ENCODE measurements at places on chromosomes 5 and 9.

DNA sequence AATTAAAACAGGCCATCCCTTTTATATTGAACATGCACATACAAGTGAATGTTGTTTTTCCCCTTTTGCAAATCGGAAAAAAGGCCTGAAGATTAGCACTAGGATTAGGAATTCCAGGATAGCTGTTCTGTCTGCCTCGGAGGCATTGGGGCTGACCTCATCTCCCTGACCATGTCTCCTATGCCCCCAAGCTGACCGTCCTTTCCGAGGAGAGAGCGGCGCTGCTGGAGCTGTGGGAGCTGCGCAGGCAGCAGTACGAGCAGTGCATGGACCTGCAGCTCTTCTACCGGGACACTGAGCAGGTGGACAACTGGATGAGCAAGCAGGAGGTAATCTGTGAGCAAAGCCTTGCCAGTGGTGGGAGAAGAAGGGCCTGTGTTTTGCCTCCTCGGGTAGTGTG is 28.3 kb downstream of the SPTAN1 start:
- DNase-seq: no peak

DNA sequence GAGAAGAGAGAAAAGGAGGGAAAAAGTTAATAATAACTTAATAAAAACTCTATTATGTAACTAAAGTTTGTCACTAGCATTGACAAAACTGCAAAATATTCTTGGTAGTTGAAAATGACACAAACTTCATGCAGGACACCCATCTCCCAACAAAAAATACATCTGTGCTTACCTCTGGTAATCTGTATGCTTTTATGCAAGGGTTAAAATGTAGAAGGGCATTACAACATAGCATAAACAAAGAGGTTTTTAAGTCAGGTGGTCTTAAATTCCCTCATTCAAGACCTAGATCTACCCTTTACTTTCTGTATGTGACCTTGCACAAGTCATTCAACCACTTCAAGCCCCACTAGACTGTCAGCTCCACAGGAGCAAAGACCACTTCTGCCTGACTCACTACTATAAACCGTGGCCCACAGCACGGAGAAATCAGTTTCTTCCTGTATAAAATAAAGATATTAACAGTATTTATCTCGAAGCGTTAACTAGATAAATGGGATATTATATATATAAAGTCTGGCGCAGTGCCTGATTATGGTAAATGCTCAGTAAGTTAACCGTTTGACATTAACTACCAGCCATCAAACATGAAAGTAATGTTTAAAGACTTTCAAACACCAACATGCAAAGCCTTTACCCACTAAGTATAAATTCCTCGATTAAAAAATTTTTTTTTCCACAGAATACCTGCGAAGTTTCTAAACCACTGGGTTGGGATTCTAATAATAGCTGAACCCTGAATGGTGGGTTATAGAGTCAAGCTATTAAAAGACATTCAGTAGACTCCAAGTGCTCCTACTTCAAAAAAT is 2.0 kb downstream of the FBXL17 start:
- DNase-seq: peak; percentile 13

DNA sequence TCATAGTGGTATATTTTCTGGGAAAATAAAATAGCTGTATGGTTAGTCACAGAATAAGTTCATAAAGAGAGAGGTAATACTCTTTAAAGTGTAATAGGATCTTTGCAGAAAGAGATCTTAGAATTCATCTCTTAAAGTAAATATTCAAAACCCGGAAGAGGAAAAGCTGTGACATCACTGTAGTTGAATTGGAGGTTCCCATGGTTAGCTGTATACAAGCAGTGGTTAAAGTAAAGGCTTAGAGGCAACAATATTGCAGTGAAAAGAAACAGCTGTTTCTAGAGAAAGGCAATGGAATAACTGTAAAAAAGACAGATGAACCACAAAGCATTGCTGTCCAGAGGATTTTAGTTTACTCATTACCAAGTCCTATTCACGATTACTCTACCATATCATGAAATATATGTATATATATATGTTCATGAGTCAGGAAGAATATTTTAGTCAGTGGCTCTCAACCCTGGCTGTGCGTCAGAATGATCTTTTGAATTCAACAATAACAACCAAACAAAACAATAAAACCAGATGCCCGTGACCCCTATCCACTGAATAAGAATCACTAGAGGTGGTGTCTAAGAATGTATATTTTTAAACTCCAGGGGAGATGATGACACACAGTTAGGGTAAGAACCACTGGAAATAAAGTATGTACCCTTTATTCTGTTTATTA is 4.7 kb downstream of the ERCC6L2 start:
- no peak for DNase-seq

- no peak for DNase-seq
These were observed 5.1 kb upstream of the ERCC6L2 start for GRCh38 chr9:95870352-95870751.

DNA sequence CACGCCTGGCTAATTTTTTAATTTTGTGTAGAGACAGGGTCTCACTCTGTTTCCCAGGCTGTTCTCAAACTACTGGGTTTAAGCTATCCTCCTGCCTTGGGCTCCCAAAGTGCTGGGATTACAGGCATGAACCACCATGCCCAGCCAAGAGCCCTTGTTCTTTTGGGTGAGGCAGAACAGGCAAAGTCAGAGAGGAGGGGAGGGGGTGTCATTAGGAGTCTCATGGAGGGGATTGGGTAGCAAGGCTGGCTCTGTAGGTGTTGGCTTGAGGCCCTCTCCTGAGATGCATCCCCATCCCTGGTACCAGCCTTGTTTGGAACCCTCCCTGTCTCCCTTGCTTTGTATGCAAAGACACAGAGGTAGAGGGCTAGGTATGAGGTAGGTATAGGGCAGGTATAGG is 24.1 kb downstream of the GSN start:
- DNase-seq: no peak

DNA sequence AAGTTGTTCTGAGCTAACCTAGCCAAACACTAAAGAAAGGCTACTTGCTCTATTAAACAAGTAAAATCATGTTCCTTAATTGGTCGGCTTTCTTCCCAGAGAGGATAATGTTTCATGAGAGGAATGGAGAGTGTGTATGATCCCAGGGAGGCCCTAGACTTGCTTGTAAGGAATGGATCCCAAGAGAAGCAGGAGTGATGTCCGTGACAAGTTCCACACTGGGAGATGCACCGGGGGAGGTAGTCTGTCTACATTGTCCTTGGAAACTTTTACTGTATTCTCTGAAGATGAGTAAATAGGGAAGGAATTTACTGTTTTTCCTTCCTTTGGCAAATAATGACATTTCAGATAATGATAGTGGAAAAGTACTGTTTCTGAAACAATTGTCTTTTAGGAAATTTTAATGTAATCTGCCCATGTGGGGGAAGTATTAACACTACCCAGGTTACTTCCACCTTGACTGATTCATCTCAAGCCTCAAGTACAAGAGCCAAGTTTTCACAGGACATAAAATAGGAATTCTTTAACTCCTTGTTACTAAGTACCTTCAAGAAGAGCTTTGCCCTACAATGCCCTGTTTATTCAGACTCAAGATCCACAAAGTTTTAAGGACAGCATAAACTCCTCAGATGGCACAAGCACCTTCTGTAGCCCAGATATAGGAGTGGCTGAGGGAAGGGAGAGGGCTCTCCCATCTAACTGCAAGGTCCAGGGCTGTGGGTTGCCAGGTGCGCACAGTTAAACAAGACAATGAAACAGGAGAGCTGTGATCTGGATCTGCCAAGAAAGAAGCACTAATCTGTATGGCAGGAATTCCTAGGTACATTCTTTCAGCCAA is 152.1 kb downstream of the GNA14 start:
- DNase-seq: no peak

GRCh38 chr5:65382582-65382981 is 99.1 kb downstream of the ADAMTS6 start:
- no peak for DNase-seq

GRCh38 chr9:84538879-84539278 is 130.7 kb upstream of the NTRK2 start:
- DNase-seq: no peak

- no peak for DNase-seq
These were observed 75.3 kb downstream of the ADAMTS2 start for GRCh38 chr5:179269781-179270543.

- no peak for DNase-seq
These were observed 27.7 kb downstream of the PLCXD3 start for GRCh38 chr5:41482715-41483114.

DNA sequence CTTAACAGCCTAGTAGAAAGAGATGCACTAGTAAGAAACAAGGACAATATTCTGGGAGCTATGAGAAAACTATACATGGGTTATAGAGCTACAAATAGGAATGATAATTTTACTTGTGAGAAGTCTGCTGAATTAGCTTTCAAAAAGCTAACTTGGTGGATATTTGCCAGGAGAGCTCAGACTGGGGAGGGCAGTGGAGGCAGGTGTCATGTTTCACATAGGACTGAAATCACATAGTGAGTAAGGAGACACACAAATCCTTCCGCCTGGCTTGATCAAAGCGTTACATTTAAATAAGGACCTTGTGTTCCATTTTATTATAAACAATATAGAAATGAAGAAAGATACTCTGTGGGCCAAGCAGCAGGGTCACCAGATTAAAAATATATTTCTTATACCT is 235.0 kb downstream of the ISL1 start:
- no peak for DNase-seq

DNA sequence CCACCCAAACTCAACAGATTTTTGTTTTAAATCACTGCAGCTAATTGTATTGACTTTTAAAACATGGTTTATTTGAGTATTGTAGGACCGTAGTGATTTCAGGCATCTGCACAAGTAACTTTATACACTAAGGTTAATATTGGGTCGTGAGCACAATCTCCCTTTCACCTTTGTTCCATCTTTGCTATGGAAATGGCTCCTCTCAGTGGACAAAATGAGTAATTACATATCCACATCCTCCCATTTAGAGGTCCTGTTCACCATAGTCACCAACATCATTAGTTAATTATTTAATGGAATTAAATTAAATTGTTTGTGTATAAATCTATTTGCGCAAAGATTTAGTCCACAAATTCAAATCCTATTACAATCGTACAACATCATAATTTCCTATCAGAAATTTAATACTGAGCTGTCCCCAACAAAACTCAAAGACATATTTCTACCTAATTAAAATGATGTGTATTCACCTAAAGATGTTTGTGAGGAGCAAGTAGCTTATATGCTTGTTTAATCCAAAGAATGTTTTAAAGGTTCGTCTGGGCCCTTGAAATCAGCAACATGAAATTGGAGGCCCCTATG is 173.0 kb upstream of the DAPK1 start:
- DNase-seq: no peak

- DNase-seq: no peak
These were observed 116.9 kb downstream of the DENND1A start for GRCh38 chr9:123812984-123813383.

- DNase-seq: no peak
These were observed 79.9 kb downstream of the PRR16 start for GRCh38 chr5:120544043-120544442.

GRCh38 chr9:80163889-80164288 is 592.1 kb downstream of the TLE4 start:
- no peak for DNase-seq

DNA sequence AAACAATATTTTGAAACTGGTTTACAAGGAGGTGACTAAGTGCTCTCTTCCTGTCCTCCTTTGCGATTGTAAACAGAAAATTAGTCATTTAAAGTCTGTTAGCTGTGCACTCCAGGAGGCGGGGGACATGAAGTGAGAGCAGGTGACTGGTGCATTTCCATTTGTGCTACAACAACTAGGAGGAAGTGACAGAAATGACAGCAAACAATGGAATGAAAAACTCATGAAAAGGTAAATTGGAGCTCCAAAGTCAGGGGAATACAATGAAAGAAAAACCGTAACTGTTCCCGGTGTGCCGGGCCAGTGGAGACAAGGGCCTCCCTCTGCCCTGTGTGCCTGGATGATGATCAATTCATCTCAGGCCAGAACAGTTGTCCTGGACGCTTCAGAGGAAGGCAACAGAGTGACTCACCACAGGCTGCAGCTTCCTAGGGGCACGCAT is 439.9 kb downstream of the GADD45G start:
- peak; percentile 38 for DNase-seq

DNA sequence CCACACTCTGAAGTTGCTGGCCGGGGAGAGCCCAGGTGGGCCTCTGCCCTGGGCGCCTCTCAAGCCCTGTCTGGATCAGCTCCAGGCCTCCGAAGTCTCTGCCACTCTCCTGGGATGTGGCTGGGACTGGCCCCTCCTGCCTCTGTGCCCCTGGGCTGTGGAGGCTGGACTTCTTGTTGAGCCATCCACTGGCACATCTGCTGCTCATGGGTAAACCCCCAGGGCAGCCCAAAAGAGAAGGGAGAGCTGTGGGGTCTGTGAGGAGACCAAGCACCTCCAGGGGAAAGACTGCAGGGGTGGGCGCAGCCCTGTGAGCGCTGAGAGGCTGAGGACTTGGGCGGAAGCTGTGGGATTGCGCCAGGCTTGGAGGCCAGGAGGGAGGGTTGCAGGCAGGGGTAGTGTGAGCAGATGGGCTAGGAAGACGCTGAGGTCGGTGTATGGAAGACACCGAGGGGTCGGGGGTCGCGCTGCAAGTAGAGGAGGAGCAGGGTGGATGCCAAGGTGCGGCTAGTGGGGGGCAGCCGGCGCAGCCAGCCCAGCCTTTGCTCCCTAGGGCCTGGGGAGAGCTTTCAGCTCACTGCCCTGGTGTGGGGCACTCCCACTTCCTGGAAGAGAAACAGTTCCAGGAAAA is 118.1 kb downstream of the WNK2 start:
- DNase-seq: no peak

GRCh38 chr9:34545497-34545896 is 22.7 kb upstream of the ENHO start:
- DNase-seq: no peak

- peak; percentile 98 for DNase-seq
These were observed 25.6 kb downstream of the GOLGA2 start for GRCh38 chr9:128249908-128250838.

DNA sequence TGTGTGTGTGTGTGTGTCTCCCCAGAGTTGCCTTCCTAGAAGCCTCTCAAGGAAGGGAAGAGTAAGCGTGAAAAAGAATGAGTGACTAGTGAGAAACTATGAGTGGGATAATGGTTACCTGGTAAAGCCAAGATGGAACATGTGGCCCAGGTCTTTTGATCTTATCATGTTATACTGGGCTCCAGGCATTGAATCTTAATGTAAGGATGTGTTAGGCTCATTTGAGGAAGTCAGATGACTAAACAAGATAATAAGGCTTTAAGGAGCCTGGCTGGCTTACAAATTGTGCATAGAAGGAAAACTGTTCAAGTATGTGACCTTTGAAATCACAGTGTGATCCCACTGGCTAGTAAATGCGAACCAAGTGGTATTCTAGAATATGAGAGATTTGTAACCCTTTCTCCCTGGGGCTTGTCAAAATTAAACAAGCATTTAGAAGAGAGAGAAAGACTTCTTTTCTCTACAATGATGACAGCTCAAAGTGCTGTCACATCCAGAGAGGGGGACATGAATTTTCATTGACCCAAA is 29.9 kb upstream of the HMHB1 start:
- no peak for DNase-seq

DNA sequence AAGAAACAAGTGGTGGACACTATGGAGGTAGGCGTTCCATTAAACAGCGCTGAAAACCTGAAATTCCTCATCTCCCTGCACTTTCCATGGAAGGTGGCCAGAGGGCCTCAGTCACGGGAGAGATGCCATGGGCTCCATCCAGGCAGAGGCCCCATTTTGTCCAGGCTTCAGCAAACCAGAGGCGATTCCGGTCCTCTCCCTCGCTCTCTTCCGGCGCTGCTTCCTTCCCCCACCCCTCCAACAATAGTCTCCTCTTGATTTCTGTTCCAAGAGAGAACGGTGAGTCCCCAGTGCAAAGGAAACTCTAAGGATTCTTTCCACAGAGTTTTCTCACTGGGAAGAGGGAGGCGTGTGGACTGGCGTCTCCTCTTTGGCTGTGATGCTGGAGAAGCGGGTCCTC is 7.5 kb downstream of the ZNF366 start:
- no peak for DNase-seq

GRCh38 chr9:37859043-37859442 is 44.9 kb downstream of the SLC25A51 start:
- no peak for DNase-seq

GRCh38 chr9:124794902-124795491 is 18.1 kb downstream of the OLFML2A start:
- DNase-seq: no peak
